ENCODE measurements at places on chromosomes 1 and 21. TPM values are rescaled to one million over a fixed set of nuclear protein-coding genes. Genes with fewer than 3 reads are reported as not detected.

DNA sequence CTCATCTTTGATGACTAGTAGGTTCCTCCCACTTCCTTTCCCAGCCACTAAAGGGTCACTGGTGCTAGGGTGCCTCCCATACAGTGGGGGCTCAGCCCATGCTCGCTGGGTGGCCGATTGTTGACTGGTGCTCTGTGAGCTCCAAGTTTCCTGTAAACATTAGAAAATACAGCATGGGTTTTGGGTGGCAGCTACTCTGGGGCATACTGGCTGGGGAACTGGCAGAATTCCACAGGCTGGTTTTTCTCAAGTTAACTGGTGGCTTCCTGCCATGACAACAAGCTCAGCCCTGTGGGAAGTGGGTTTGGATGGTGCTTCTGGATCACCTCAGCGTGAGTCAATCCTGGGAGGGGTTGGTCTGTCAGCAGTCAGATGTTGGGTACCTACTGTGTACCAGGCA is 28.7 kb upstream of the CRNN start:
- no peak overlapping the region for H3K4me3 ChIP-seq
- H3K27ac ChIP-seq: peak overlapping the region; percentile 57
- peaks cover 15% of the 10 kb centered on the region for H3K27me3 ChIP-seq
- DNase-seq: no peak
- H3K4me1 ChIP-seq: peaks cover 26% of the 10 kb centered on the region
- H3K36me3 ChIP-seq: no peaks in the 10 kb centered on the region

DNA sequence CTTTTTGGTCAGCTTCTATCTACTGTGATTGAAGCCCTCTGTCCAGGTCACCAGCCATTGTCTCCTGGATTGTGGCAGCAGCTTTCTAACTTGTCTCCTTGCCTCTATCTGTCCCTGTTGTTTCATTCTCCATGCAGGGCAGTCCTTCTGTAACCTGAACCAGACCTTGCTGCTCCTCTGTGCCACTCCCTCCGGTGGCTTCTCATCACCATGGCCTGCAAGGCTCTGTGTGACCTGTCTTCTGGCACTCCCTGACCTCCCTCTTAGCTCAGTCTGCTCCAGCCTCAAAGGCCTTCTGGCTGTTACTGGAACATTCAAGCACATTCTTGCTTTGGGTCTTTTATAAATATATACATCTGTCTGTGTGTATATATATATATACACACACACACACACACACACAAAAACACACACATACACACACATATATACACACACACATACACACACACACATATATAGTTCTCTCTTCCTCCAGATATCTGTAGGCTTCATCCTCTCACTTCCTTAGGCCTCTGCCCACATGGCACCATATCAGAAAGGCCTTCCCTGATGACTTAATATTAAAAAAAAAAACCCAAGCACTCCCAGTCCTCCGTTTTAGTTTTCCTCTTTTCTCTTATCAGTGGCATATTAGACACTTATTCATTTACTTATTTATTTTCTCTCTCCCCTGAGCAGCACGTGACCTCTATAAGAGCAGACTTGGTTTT is 21.2 kb upstream of the JUN start:
- peaks cover 10% of the 10 kb centered on the region for H3K4me1 ChIP-seq
- H3K4me3 ChIP-seq: no peak overlapping the region
- H3K27me3 ChIP-seq: no peaks in the 10 kb centered on the region
- no peaks in the 10 kb centered on the region for H3K36me3 ChIP-seq
- no peak overlapping the region for H3K27ac ChIP-seq

- no peak overlapping the region for H3K27ac ChIP-seq
- H3K4me1 ChIP-seq: peaks cover 6% of the 10 kb centered on the region
- no peaks in the 10 kb centered on the region for H3K36me3 ChIP-seq
- no peak overlapping the region for H3K4me3 ChIP-seq
- peaks cover 17% of the 10 kb centered on the region for H3K27me3 ChIP-seq
Measured at GRCh38 chr1:209546390-209547085, 37.0 kb upstream of the CAMK1G start.

- H3K27ac ChIP-seq: no peak overlapping the region
- H3K4me3 ChIP-seq: no peak overlapping the region
- no peak for DNase-seq
Measured at GRCh38 chr1:44281962-44282703, 68.9 kb downstream of the DMAP1 start.

- DNase-seq: no peak
- H3K27ac ChIP-seq: peak overlapping the region; percentile 53
- no peaks in the 10 kb centered on the region for H3K36me3 ChIP-seq
- no peak overlapping the region for H3K4me3 ChIP-seq
Measured at GRCh38 chr1:48245106-48245505, 22.6 kb downstream of the SLC5A9 start.

- H3K4me3 ChIP-seq: no peak overlapping the region
- H3K27ac ChIP-seq: no peak overlapping the region
- peaks cover 94% of the 10 kb centered on the region for H3K27me3 ChIP-seq
- no peak for DNase-seq
- H3K4me1 ChIP-seq: peaks cover 4% of the 10 kb centered on the region
- H3K36me3 ChIP-seq: no peaks in the 10 kb centered on the region
Measured at GRCh38 chr21:41501919-41502318, 6.0 kb downstream of the TMPRSS2 start.

GRCh38 chr1:153678519-153679336 is at the start of gene NPR1:
Gene NPR1 (plus strand): TSS chr1:153678688. CDS start chr1:153679109, 421 bp downstream.
- H3K27ac ChIP-seq: peak within 1 kb of the TSS; percentile 82
- peak; percentile 66 for DNase-seq
- no peaks in the 10 kb centered on the region for H3K36me3 ChIP-seq
- H3K4me3 ChIP-seq: peak within 1 kb of the TSS; percentile 77
- peaks cover 36% of the 10 kb centered on the region for H3K4me1 ChIP-seq
- peaks cover 21% of the 10 kb centered on the region for H3K27me3 ChIP-seq

DNA sequence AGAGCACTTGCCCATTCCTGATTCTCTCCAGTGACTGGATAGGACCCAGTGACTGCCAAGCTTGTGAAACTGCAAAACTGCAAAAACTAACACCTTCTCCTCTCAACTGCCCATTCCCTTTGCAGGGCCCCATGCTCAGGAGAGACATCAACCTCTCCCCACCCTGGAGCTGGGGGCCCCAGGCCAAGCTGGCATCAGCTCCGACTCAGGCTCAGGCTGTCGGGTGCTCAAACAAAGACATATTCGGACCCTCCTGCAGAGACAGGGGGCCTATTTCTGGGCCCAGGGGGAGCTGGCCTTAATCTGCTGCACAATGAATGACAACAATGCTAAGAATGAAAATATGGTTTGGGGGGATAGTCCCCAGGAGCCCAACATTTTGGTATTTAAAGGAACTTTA is 11.8 kb downstream of the LMX1A start:
- no peak for DNase-seq
- no peaks in the 10 kb centered on the region for H3K4me1 ChIP-seq
- no peak overlapping the region for H3K27ac ChIP-seq
- H3K27me3 ChIP-seq: peaks cover 99% of the 10 kb centered on the region
- no peaks in the 10 kb centered on the region for H3K36me3 ChIP-seq
- H3K4me3 ChIP-seq: no peak overlapping the region

DNA sequence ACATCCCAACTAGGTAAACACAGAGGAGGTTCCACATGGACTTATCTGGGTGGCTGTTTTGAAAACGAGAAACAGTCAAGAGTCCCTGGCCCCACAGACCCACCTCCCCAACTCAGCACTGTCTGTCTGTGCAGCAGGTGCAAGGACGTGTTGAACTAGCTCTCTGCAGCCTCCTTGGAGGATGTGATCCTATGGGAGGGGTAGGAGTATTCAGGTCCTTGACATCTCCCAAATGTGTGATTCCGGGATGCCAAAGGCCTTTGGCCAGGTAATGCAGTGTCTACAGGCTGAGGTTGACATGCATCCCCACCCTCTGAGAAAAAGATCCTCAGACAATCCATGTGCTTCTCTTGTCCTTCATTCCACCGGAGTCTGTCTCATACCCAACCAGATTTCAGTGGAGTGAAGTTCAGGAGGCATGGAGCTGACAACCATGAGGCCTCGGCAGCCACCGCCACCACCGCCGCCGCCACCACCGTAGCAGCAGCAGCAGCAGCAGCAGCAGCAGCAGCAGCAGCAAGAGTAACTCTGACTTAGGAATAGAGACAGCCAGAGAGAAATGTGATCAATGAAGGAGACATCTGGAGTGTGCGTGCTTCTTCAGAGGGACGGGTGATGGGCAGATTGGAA is 151.6 kb upstream of the CAMK1G start:
- DNase-seq: no peak
- peaks cover 55% of the 10 kb centered on the region for H3K27me3 ChIP-seq
- no peak overlapping the region for H3K27ac ChIP-seq

DNA sequence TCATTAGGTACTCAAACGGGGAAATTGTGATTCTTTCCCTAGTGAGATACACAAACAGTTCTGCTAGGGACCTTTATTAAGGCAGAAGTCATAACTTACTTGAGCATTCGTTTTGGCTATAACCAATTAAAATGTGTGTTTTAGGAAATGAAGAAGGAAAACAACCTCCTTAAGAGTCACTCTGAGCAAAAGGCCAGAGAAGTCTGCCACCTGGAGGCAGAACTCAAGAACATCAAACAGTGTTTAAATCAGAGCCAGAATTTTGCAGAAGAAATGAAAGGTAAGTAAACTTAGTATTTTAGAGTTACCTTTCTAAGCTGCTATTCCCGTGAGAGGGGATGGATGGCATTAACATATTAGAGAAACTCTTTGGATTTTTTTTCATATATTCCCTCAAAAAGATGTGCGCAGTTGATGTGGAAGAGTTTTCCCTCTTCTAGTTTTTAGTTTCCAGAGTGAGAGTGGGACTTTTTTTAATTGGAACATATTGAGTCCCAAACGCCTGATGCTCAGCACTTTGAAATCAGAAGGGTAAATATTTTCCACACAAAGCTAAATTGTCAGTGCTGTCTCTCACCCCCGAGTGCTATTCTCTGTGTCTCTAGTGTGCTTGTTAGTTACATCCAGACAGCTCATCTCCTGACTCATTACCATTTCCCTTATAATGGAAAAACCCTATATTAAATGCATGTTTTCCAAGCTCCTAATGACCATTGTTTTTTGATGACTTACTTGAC is 34.9 kb downstream of the CENPF start:
- no peaks in the 10 kb centered on the region for H3K4me1 ChIP-seq
- H3K27ac ChIP-seq: no peak overlapping the region
- H3K27me3 ChIP-seq: no peaks in the 10 kb centered on the region
- H3K36me3 ChIP-seq: no peaks in the 10 kb centered on the region
- DNase-seq: no peak

DNA sequence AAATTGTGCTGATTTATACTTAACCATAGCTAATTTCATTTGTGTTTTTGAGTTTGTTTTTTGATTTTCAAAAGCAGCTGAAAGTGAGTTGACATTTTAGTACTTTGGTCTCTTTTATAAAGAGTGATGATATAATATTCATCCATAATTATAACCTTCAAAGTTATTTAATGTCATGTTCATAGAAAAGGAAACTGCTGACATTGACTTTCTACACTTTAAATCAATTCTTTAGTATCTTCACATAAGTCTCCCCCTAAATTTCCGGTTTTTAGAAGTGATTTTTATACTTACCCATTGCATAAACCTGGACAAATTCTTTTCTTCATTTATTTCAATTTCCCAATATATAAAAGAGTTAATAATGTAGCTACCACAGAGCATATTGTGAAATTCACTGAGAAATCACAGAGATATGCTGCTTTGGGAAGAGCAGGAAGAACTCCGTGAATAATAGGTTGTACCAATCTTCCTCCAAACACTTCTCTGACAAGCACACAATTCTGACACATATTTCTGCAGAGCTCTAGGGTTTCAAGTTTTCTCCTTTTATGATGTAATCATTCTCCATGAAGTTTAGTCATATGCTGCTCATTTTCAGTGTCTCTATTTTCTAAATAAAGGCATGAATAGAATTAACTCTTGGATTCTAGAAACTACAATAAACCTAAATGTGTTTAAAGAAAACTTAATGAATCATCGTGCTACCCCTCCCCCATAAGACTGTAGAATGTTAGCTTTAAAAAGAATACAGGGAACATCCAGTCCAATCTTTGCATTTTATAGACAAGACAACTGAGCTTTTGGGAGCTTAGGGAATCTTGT is 25.6 kb upstream of the CDC42BPA start:
- H3K36me3 ChIP-seq: no peaks in the 10 kb centered on the region
- no peak overlapping the region for H3K27ac ChIP-seq
- H3K27me3 ChIP-seq: no peaks in the 10 kb centered on the region
- no peak overlapping the region for H3K4me3 ChIP-seq
- H3K4me1 ChIP-seq: peaks cover 6% of the 10 kb centered on the region

DNA sequence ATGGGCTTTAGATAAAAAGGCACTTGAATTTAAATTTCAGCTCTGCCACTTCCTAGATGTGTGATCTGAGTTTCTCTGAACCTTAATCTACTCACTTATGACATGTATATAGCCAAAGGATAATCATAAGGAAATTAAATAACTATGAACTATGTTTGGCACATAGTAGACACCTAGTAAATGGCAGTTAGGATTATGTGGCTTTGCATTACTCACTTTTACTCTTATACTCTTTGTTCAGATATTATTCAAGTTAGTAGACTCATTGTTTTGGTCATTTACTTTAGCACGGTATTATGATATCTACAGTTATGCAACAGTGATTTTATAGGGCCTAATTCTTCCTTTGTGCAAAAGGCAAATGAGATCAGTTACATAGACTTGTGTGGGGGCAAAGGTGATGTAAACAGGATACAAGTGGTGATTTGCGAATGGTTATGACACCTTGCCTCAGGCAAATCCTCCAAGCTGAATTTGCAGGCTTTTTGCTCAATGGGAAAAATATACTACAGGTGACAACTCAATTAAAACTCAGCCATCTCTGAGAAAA is 297.2 kb upstream of the PBX1 start:
- DNase-seq: no peak
- no peaks in the 10 kb centered on the region for H3K4me1 ChIP-seq
- no peak overlapping the region for H3K27ac ChIP-seq
- H3K4me3 ChIP-seq: no peak overlapping the region
- H3K36me3 ChIP-seq: no peaks in the 10 kb centered on the region

LCE2A gene
- not detected for total RNA-seq

DNA sequence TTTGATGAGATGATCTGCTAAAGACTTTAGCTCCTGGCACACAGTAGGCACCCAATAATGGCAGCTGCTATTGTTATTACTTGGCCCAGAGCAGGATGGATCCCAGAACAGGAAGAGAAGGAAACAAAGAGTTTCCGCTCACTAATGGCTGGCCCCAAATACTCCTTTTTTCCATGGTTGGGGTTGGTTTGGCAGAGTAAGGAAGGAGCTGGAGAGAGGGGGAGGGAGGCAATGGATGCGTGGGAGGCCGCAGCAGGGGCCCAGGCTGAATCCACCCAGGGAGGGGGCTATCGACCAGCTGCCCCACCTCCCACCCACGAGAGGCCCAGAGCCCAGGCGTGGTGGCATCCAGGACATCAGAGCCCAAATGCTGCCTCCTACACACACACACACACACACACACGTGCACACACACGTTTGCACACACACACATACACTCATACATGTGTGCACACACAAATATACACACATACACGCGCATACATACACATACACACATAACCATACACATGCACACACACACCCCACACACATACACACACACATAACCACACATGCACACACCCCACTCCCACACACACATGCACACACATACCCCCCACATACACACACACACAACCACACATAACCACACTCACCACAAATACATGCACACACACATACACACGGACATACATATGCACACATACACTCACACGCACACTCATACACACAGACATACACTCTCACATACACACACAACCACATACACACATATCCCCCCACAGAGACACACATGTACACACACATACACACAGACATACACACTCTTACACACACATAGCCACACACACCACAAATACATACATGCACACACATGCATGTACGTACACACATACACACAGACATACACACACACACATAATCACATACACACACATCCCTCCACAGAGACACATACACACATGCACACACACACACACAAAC is 25.2 kb downstream of the C1QB start:
- H3K4me1 ChIP-seq: no peaks in the 10 kb centered on the region
- peaks cover 72% of the 10 kb centered on the region for H3K27me3 ChIP-seq
- no peak for DNase-seq
- no peak overlapping the region for H3K4me3 ChIP-seq

All from left ventricle myocardium inferior (tissue), 1 donor.